Hepatocyte (in vitro differentiated cells): ENCODE measurements at places on chromosomes 3 and 15. TPM values are rescaled to one million over a fixed set of nuclear protein-coding genes. Genes with fewer than 3 reads are reported as not detected.

DNA sequence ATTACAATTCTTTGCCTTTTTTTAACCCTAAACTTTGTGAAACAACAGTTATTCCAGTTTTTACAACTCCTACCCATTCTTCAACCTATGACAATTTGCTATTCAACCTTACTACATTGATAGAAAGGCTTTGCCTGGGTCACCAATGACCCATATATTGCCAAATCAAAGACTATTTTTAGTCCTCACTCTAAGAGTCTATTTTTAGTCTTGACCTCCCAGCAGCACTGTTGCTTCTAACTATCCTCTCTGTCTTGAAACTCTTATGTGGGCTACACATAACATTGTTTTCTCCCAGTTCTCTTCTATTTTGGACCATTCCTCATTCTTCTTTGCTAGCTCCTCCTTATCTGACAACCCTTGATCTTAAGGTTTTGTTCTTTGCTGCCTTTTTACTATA lies 71.4 kb downstream of the C3orf80 start:
- no peaks in the 10 kb centered on the region for H3K4me1 ChIP-seq
- H3K4me3 ChIP-seq: no peak overlapping the region
- H3K27me3 ChIP-seq: no peaks in the 10 kb centered on the region
- DNase-seq: no peak
- H3K36me3 ChIP-seq: no peaks in the 10 kb centered on the region
- H3K27ac ChIP-seq: no peak overlapping the region

Gene MOBP
- total RNA-seq: 0.10 and 0.40 TPM in 2 replicates

- H3K4me1 ChIP-seq: no peaks in the 10 kb centered on the region
- no peaks in the 10 kb centered on the region for H3K36me3 ChIP-seq
- DNase-seq: no peak
- H3K27ac ChIP-seq: no peak overlapping the region
- no peak overlapping the region for H3K4me3 ChIP-seq
Observed at GRCh38 chr15:67691450-67691849, 133.9 kb upstream of the SKOR1 start.

DNA sequence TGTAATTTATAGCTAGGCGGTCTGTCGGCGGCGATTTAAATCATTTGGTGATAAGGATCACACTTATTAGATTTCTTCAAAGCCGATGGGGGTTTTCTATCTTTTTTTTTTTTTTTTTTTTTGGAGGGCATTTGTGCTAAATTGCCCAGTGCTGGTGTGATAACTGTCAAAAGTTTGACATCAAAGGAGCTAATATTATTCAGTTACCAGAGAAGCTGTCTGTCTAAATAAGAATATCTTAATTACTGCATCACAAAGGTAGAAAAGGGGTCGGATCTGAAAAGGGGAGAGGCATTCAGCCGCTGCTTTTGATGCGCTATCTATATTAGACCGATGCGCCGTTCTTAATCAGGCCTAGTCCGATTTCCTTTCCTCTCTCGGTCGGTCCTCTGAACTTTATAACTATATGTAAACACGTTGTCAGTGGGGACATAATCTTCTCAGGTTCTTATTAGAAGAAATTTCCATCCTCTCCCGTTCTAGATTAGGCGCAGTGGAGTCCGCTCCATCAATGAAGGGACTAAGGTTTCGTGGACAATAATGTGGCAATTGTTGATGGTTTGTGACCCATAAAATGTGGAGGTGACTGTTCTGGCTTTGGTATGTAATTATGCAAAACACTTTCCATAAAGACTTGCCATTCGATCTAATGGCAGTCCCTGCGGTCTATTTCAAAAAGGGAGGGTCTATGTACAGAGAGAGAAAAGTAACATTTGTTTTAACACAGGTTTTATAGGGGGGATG lies 31.7 kb downstream of the NR2F2 start:
- no peaks in the 10 kb centered on the region for H3K36me3 ChIP-seq
- peaks cover 14% of the 10 kb centered on the region for H3K4me1 ChIP-seq
- no peak overlapping the region for H3K27ac ChIP-seq
- H3K4me3 ChIP-seq: no peak overlapping the region

GRCh38 chr3:18024715-18025114 lies 282.3 kb upstream of the TBC1D5 start:
- no peaks in the 10 kb centered on the region for H3K36me3 ChIP-seq
- no peak for DNase-seq
- no peak overlapping the region for H3K4me3 ChIP-seq
- H3K4me1 ChIP-seq: no peaks in the 10 kb centered on the region
- no peak overlapping the region for H3K27ac ChIP-seq

Gene LOXL1
- total RNA-seq: 35.6 and 44.5 TPM in 2 replicates

DNA sequence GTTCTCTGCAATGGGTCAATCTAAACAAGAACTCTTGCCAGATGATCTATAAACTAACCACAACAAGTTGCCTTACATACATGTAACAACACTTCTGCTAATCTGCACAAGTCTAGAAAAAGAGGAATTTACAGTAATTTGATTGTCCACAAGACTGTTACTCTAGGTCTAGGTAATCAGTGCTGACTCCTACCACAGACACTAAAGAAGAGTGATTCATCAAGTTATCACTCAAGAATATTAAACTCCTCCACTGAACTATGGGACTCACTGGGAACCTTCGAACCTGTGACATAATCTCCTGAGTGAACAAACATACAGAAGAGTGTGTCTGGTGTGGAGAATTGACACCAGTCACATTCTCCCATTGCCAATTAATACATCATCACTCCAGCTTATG lies 138.3 kb downstream of the ANXA2 start:
- no peak overlapping the region for H3K27ac ChIP-seq
- no peaks in the 10 kb centered on the region for H3K4me1 ChIP-seq
- no peak overlapping the region for H3K4me3 ChIP-seq
- H3K27me3 ChIP-seq: peaks cover 7% of the 10 kb centered on the region
- no peaks in the 10 kb centered on the region for H3K36me3 ChIP-seq

Gene CCR8
- not detected in 2 replicates for total RNA-seq

DNA sequence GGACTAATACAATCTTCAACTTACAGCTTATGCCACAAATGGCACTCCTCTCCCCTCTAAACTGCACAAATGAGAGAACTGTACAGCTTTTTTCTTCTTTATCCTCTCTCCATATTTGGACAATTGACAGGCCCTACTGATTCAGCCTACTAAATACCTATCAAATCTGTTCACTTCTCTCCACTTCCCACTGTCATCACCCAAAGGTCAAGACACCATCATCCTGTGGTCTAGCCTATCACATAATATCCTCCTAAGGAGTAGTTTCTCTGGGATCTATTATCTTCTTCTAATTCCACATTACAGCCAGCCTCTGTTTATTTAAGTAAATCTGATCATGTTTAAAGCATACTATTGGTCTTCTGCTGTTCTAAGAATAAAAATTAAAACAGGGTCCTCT lies 33.0 kb upstream of the SLC12A8 start:
- no peaks in the 10 kb centered on the region for H3K4me1 ChIP-seq
- no peak overlapping the region for H3K4me3 ChIP-seq
- DNase-seq: no peak
- H3K36me3 ChIP-seq: no peaks in the 10 kb centered on the region
- no peaks in the 10 kb centered on the region for H3K27me3 ChIP-seq
